ENCODE measurements at places on chromosomes 2 and 18. TPM values are rescaled to one million over a fixed set of nuclear protein-coding genes. Genes with fewer than 3 reads are reported as not detected.

CAMKMT gene
- total RNA-seq = 10.8 TPM

PIGN gene
- 29.4 TPM for total RNA-seq

RAB17 gene
- total RNA-seq = 0.30 TPM

TMEM169 gene
- 1.6 TPM for total RNA-seq

KIAA2012 gene
- not detected for total RNA-seq

NCOA1 gene
- total RNA-seq = 20.6 TPM

All from activated CD4-positive, alpha-beta T cell treated with anti-CD3 and anti-CD28 coated beads for 36 hours (primary cell).